ENCODE measurements at places on chromosomes 6 and 20.
A peak's percentile ranks its signal among the peaks of the same experiment; 100 is the strongest.

DNA sequence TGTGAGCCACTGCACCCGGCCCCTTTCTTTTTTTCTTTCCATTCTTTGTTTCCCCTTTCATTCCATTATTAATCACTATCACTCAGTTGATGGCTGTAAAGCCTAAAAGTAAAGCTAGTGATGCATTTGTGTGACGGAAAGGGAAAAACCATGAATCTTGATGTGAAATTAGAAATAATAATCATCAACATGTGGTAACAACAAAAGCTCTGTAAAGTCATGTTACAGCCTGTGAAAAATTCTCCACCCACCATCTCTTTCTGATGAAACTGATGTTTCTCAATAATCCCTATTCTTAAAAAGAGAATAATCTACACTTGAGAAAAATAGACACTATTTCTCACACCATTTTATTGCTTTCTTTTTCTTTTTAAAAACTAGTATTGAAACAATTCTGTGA is 80.0 kb downstream of the CRYBG1 start:
- no peak for DNase-seq

DNA sequence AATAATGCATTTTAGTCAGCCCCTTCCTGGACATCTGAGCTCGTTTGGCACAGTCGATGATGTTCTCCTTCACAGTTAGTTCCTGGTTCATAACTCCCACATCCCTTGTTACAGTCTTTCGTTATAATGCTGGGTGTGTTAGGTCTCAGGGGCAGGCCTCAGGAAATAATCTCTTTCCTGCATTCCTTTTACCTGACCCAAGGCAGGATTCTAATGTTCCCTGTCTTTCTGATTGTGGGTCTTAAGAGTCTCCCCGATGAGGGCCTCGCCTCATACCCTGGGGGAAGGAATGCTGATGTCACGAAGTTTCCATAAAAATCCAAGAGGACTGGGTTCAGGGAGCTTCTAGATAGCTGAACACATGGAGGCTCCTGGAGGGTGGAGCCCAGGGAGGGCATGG is 104.0 kb upstream of the CARMIL1 start:
- no peak for DNase-seq

GRCh38 chr6:36975231-36976006 is 10.6 kb downstream of the MTCH1 start:
- no peak for DNase-seq

- no peak for DNase-seq
Measured at GRCh38 chr6:138422861-138423260, 18.8 kb downstream of the HEBP2 start.

DNA sequence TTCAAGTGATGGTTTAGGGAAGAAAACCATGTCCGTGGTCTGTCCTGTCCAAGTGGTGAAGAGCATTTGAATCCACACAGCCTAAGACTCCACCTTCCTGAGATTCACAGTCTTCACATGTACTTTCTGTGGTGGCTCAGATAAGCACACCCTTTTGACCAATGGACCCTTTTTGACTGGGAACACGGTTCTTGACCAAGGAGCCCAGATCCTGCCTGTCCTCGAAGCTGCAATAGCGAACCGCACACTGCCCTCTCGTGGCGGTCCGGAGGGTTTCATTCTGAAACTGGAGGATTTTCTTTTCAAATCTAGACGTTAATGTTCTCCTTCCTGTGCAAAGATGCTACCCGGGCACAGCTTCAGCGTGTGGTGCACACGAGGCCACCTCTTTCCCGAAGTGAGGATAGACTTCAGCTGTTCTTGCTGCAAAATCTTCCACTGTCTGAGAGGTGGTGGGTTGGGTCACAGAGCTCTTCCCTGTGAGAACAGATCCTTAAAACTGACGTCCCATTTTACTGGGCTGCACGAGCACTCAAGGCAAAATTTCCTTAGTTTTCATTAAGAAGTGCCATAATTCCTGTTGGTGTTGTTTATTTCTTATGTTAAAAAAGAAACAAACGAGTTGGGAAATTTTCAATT is 90.5 kb downstream of the SYNJ2 start:
- DNase-seq: peak; percentile 71

DNA sequence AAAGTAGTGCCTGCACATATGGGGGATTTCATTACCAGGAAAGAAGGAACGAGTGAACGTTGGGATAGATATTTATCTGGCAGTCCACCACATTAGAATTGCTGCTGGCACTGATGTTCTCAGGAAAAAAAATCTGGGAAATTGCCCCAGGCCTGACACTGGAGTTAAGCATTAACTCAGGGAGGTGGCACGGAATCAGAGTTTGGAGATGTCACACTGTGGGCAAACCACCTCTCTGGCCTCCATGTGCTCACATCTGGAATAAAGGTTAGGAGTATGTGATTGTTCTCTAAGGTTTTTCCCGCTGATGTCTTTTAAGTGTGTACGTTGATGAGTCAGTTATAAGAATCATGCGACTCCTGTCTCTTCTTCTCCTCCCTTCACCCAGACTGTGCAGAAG is 7.9 kb downstream of the TGM3 start:
- no peak for DNase-seq

- DNase-seq: no peak
Measured at GRCh38 chr20:38283236-38283635, 20.7 kb upstream of the BPI start.

GRCh38 chr6:18380158-18380836 is 6.9 kb upstream of the RNF144B start:
- DNase-seq: no peak

DNA sequence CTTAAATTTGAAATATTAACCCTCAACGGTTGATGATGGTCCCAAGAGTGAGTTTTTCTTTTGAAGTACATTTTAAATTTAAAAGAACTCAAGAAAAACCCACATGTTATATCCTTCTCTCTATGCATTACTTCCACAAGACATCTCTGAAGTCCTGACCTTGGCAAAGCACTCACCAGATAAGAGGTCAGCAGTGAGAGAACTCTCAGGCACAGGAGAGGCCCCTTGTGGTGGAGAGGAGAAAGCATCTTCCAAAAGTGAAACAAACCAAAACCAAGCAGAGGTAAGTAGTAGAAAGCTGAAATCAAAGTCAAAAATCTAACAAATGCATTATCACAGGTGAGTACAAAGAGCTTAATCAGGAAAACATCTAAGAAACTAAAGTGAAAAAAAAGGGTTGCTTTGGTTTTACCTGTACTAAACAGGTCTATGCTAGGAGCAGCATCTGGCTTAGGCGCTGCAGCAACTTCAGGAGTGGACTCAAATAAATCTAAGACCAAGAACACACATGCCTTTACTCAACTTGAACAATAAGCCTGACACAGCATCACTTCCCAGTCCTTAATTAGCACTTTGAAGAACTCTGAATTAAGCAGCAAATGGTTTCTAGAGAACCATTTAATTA is 80.5 kb downstream of the PRSS35 start:
- DNase-seq: no peak

- DNase-seq: no peak
Measured at GRCh38 chr6:17972978-17973622, 14.3 kb downstream of the KIF13A start.

DNA sequence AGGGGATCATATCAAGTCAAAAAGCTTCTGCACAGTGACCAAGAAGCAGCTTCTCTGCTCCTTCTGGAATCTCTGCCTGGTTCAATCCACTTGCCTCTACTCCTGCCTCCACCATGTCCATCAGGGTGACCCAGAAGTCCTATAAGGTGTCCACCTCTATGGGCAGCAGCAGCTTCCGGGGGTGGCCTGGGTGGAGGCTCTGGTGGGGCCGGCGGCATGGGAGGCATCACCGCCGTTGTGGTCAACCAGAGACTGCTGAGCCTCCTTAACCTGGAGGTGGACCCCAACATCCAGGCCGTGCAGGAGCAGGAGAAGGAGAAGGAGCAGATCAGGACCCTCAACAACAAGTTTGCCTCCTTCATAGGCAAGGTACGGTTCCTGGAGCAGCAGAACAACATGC is 159.3 kb downstream of the PRKN start:
- no peak for DNase-seq

GRCh38 chr6:154885214-154885613 is 109.9 kb upstream of the TIAM2 start:
- no peak for DNase-seq

DNA sequence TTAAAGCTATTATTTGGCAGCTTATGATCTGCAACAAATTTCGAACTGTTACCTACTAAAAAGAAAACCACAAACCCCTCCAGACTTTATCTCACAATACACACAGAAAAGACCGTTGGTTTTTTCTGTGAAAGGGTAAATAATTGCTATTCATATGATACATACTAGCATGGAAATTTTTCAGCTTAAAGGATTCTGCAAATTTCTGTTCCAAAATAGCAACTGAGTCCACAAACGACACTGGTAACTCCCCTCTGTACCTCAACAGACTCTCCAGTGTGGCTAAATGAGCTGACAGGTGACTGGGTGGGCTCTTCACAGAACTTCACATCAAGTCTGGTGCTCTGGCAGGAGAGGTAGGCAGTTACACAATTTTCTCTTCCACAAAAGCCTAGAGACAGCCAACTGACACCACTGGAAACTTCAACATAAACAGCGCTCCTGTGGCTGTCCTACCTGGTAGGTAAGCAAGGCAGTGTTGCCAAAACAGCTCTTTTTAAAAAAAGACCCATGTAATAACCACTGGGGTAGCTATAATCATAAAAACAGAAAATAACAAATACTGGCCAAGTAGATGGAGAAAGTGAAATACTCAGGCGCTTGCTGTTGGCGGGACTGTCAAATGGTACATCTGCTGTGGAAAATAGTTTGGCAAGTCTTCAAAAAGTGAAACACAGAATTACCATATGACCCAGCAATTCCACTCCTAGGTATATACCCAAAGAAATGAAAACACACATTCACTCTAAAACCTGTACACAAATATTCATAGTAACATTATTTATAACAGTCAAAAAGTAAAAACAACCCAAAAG is 37.8 kb downstream of the ELOVL5 start:
- DNase-seq: no peak

DNA sequence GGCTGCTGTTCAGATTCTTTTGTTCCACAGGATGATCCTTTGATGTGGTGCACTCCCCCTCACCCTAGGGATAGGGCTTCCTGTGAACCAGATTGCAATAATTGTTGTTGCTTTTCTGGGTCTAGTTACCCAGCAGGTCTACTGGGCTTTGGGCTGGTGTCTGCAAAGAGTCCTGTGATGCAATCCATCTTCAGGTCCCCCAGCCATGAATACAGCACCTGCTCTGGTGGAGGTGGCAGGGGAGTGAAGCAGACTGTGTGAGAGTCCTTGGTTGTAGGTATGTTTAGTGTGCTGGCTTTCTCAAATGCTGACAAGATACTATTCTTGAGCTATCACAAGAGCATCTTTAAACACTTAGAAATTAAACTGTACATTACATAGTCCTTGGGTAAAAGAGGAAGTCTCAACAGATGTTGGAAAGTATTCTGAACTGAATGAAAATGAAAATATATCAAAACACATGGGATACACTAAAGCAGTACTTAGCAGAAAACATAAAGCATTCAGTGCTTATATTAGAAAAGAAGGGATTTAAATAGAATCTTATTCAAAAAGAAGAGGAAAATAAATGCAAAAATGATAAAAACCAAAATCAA is 49.1 kb upstream of the CCR6 start:
- no peak for DNase-seq

DNA sequence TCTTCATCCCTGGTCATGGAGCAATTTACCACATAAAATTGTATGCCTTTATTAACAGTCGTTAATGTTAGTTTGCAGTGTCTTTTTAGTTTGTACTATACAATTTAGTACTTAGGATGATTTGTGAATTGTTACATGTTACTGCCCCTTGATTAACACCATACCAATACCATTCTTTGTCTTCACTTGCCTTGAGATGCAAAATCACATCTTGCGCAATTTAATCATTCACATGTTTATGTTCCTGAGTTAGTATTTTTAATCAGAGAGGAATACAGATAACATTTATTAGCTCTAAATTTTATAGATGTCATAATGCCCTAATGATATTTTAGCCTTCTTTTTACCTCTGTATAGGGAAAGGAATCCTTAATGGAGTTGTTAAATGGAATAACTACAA is 114.1 kb downstream of the SCAF8 start:
- DNase-seq: no peak

DNA sequence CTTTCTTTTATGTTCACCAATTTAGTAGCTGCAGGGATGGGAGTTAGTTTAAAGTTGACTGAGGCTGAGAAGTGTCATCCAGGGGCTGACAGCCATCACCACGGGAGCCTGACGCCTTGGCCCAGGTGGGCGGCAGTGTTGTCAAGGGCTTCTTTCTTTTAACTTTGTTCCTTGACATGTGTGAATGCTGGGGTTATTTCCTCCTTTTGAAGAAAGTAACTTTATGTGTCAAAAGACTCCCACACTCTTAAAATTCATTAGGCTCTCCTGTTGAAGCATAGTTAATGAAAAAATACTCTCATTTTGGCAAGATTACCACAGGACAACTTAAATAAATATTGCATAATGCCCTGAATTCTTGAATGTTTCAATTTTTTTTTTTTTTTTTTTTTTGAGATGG is 50.0 kb downstream of the SASH1 start:
- no peak for DNase-seq

GRCh38 chr6:39065561-39065960 is 17.0 kb downstream of the GLP1R start:
- no peak for DNase-seq

DNA sequence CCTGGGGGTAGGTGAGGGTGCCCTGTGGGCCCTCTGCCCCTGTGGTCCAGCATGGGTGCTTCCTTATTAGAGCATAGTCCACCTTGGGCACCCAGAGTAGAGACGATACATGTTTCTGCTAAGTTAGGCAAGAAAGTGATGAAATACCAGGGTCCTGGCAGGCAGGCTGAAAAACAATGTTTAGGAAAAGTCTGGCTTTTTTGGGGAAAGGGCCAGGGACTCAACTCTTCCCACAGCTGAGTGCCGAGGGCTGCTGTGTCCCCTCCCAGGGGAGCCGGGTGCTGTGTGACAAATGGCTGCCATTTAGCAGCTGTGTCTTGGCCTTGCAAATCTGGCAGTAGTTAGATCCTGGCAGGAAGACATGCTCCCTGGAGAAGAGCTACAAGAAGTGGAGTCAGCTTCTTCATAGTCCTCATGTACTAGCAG is 61.5 kb downstream of the RREB1 start:
- DNase-seq: no peak

DNA sequence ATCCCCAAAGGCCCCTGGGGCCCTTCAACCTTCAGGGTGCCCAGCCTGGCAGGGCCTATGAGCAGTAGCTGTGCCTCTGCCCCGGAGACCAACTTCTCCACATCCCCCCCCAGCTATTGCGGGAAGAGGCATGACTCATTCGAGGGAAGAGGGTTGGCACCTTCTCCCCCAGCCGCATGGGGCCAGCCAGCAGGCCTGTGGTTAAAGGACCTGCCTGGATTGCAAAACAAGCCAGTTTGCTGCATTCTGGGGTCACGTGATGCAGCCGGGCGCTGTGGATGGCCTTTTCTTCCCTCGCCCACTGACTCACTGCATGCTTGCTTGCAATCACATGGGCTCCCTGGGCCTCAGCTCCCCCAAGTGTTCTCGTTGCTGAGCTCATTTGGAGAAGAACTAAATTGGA is 182.5 kb downstream of the MAFB start:
- peak; percentile 57 for DNase-seq

- DNase-seq: no peak
Measured at GRCh38 chr6:29547573-29547972, 12.0 kb downstream of the UBD start.

GRCh38 chr20:34693414-34693813 is 10.7 kb upstream of the TP53INP2 start:
- DNase-seq: no peak

GRCh38 chr6:32837651-32838113 is 857 bp downstream of the TAP2 start:
- DNase-seq: no peak

Measured in putamen (tissue), 1 donor.